ENCODE measurements at places on chromosomes 5 and 9.
A peak's percentile ranks its signal among the peaks of the same experiment; 100 is the strongest.

- no peak for DNase-seq
Measured at GRCh38 chr5:93342563-93343061, 238.4 kb downstream of the NR2F1-AS1 start.

DNA sequence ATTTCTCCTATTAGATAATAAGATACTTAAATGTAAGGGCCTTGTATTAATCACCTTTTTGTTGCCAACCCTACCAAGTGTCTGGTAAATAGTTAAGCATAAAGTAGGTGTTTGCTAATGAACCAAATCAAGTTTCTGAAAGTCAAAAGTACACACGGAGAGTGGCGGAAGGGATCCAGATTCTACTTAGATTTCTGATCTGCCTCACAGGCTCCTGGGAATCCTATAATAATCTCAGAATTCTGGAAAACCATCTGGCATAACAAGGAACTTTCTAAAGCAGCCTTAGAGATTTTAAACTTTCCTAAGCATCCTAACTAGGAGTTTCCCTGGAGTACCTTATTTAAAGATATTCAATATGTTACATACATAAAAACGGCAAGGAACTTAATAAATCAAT, 363.2 kb upstream of the SMC2 start:
- no peak for DNase-seq

GRCh38 chr9:7387840-7388239, 411.7 kb downstream of the DMAC1 start:
- no peak for DNase-seq

DNA sequence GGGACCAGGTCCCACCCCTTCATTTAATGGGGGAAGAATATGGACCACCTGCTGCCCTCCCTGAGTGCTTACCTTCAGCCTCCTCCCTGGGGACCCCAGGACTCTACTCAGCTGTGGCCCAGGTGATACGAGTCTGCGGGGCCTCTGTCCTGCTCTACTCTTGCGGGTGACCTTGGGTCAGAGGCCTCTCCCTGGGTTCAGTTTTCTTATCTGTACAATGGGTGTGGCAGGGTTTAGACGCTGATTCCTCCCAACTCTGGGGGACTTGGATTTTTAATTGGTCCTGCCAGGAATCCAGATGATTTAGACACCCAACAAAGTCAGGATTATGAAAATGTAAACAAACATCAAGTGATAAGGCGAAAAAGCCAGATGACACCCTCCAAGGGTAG, 25.0 kb downstream of the FAM163B start:
- DNase-seq: no peak

GRCh38 chr5:2102819-2103776, 220.4 kb upstream of the IRX4 start:
- no peak for DNase-seq

DNA sequence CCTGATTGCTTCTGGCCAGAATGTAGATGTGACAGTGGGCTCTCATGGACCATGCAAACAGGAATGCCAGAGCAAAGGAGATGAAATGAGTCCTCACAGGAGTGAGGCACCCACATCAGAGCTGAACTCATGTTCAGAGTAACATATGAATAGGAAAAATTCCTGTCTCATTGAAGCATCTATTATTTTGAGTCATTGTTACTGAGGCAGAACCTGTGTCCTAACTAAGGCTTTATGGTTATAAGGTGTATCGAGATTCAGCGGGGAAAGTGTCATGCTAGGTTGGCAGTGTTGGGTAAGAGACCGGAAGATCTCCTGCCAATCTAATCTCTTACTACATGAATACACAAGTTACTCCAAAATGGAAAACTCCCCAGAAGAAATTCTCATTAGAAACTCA, 304.1 kb downstream of the TRPM3 start:
- DNase-seq: no peak

- DNase-seq: no peak
Measured at GRCh38 chr9:33198165-33198564, 31.0 kb upstream of the B4GALT1 start.

GRCh38 chr5:139162448-139162847, 35.7 kb downstream of the SIL1 start:
- no peak for DNase-seq

DNA sequence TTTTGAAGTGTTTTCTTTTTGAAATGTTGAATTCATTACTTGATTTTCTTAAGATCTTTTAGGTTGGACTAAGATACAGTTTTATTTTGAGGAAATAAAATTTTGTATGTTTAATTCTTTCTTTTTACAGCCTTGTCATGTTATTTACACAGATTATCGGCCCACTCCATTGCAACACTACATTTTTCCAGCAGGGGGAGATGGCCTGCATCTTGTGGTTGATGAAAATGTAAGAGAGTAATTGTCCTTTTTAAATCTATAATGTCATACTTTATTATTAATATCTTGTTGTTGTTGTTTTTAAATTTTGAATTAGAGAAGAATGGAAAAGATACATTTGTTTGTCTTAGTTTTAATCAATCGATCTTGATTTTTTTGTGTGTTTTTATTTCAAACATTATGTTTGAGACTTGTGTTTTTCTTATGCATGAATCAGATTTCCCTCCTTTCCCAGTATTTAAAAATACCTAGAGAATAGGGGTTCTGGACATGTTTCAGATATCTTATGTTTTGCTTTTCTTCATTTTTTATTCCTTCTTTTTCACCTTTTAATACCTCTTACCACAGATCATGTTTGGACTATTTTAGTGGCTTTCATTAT, 36.7 kb downstream of the MTREX start:
- no peak for DNase-seq

DNA sequence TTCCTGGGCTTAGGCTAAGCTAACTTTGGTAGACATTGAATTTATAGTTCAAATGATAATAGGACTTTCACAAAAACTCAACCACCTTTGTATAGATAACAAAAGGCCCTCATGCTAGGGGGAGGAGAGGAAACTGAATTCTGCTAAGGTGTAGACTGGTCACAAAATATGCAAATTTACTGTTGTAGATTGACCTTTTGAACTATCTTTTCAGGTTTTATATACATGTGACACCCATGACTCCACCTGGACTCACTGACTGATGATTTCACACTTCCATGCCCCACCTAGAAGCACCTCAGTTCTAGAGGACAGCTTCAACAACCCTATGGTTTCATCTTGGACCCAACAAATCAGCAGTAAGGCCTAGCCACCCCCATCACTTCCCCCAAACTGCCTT, 165.7 kb downstream of the CEMIP2 start:
- no peak for DNase-seq

- DNase-seq: no peak
Measured at GRCh38 chr5:36703245-36703860, 96.9 kb downstream of the SLC1A3 start.

DNA sequence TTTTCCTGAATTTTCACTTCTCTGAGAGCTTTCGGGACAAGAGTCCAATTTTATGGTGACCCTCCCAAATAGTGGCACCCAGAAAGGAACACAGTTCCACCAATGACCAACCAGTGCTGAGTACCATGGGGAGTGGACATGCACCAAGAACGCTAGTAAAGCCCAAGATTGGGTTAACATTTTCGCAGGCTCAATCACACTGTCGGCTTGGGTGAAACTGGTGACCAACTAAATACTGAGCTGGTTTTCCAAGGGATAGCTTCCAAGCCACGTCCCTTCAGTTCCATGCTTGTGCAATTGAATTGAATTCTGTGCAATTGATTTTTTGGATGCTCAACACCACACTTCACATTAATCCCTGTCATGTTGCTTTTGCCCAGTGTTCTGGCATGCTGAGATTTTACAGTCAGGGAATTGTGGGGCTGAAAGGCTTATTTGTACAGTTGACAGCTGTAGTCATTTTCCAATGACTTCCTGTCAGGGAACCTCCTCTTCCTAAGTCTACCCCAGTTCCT, 37.6 kb upstream of the TRMT10B start:
- DNase-seq: no peak

GRCh38 chr9:131323629-131324028, 34.1 kb downstream of the PLPP7 start:
- no peak for DNase-seq

GRCh38 chr9:77663754-77664153, 15.6 kb upstream of the GNA14 start:
- DNase-seq: no peak

GRCh38 chr5:74016373-74016772, 390.4 kb downstream of the ARHGEF28 start:
- DNase-seq: no peak

DNA sequence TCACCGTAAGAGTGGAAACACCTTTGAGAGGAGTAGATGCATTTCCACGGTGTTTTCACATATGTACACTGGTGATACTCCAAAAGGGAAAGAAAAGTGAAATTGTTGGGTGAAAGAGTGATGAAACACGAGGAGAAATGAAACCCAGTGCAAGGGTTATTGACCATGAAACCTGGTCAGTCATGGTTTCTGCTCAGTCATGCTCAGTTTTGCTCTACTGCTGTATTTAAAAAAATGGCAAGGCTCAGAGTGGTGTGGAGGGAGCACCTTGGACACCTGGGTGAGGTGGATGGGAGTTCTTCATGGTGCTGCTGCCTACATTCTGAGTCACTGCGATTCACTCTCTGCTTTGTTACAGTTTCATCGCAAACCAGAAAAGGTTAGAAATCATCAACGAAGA, 32.3 kb downstream of the NTRK2 start:
- no peak for DNase-seq

DNA sequence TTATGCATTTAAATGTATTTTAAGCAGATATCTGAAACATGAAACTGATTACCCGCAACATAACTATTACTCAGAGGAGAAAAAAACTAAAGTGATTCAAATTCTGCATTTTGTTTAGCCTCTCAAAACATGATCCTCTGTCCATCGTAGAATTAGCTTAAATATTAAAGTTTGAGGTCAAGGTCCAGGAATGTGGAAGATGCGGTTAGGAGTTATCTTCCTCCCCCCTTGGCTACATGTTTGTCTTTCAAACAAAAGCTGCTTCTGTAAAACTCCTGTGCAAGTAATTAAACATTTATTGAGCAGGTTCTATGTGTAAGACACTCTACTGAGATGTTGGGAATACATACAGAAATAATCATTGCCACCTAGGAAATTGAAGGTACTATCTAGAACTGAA, 175.0 kb upstream of the ISL1 start:
- DNase-seq: no peak

DNA sequence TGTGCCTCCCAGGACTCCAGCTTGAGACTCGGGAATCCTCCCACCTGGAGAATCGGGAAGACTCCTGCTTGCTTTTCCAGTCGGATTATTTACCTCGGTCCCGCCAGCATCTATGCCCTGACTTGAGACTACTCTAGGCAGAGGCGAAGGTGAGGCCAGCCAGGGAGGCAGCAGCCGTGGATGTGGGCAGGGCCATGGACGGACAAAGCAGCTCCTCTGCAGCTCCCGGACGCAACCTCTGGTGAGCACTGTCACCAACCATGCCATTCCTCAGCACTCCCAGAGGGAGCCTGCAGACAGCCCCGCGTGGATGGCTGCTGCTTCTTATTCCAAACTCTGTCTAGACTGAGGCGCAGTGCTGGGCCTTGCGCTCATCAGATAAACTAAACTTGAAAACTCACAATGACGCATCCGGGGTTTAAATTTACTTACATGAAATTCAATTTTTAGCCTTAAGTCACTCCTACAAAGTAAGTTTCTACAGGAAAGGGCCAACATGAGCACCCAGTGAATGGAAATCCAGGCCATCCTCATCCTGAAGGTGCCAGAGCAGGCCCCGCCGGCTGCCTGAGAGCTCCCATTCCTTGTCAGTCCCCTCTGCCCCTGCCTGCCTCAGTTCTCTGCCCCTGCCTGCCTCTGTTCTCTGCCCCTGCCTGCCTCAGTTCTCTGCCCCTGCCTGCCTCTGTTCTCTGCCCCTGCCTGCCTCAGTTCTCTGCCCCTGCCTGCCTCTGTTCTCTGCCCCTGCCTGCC, 17.8 kb downstream of the MED10 start:
- no peak for DNase-seq

GRCh38 chr5:173331956-173332479, 3.8 kb upstream of the STC2 start:
- DNase-seq: peak; percentile 19

GRCh38 chr9:31030741-31031202, 1353.7 kb upstream of the ACO1 start:
- no peak for DNase-seq

GRCh38 chr9:134284273-134284672, 42.0 kb upstream of the RXRA start:
- no peak for DNase-seq

- DNase-seq: peak; percentile 18
Measured at GRCh38 chr9:107340920-107341632, 58.0 kb downstream of the RAD23B start.
